ENCODE measurements at places on chromosomes 6 and 20. TPM values are rescaled to one million over a fixed set of nuclear protein-coding genes. Genes with fewer than 3 reads are reported as not detected.

Gene LAMA4
- total RNA-seq, result 152 TPM

GRCh38 chr6:41008011-41008410, 31.0 kb downstream of the UNC5CL start:
- H3K27ac ChIP-seq, result no peak overlapping the region
- H3K4me1 ChIP-seq, result no peaks in the 10 kb centered on the region
- H3K4me3 ChIP-seq, result no peak overlapping the region
- H3K27me3 ChIP-seq, result peaks cover 10% of the 10 kb centered on the region
- H3K36me3 ChIP-seq, result no peaks in the 10 kb centered on the region
- DNase-seq, result no peak

DNA sequence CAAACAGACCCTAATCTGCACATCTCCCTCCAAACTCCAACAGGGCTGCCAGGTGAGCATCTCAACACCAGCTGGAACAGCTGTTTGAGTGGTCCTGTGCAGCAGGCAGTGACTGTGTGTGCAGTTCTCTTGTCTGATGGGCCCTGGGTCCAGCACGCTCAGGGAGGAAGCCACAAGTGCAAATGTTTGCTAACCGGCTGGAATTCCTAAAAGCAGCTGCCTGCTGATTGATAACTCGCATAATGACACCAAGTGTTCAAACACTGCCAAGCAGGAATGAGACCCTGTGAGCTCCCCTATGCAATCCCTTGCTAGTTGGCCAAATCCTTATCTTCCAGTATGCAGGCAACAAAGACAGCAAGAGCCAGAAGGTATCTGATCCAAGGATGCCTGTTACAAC, 650.6 kb downstream of the CBLN4 start:
- no peak for DNase-seq
- H3K27me3 ChIP-seq, result no peaks in the 10 kb centered on the region
- no peak overlapping the region for H3K27ac ChIP-seq

DNA sequence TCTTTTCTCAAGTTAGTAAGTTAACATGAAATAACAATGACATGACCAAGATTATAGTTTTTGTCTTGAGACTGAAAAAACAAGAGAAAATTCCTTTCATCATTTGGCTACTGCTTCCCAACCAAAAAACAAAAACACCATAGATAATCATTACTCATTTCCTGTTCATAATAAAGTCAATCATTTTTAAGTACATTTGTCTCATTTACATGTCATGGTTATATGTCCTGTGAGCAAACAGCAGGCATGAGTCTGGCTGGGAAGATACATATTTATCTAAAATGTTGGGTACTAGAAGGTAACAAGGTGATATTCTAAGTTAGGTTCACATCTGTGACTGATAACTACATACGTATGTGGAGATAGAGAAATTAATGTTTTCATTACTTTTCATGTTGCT, 180.5 kb downstream of the ISM1 start:
- no peaks in the 10 kb centered on the region for H3K27me3 ChIP-seq
- DNase-seq, result no peak
- H3K36me3 ChIP-seq, result no peaks in the 10 kb centered on the region
- H3K4me3 ChIP-seq, result no peak overlapping the region

DNA sequence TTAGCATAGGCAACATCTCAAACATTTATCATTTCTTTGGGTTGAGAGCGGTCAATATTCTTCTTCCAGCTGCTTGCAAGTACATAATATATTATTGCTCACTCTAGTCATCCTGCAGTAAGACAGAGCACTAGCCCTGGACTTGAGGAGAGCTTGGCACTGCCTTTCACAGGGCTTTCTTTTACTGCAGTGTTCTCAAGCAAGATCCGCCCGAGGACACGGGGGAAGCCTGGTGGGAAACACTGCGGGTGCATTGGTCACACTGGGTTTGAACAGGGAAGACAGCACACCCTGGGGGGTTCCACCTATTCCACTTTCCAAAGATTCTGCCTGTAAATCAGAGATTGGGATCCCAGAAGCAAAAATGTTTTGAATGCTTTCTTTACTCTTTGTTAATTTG, 48.2 kb upstream of the QKI start:
- H3K4me1 ChIP-seq, result peaks cover 5% of the 10 kb centered on the region
- H3K4me3 ChIP-seq, result no peak overlapping the region
- no peak overlapping the region for H3K27ac ChIP-seq

- no peak overlapping the region for H3K27ac ChIP-seq
- DNase-seq, result no peak
- no peaks in the 10 kb centered on the region for H3K36me3 ChIP-seq
- no peak overlapping the region for H3K4me3 ChIP-seq
Measured at GRCh38 chr6:93040375-93040774, 379.0 kb downstream of the EPHA7 start.

GRCh38 chr6:54274383-54274782, 33.9 kb upstream of the TINAG start:
- no peak for DNase-seq
- no peaks in the 10 kb centered on the region for H3K36me3 ChIP-seq
- no peak overlapping the region for H3K4me3 ChIP-seq
- no peaks in the 10 kb centered on the region for H3K27me3 ChIP-seq

- H3K4me3 ChIP-seq, result no peak overlapping the region
- no peaks in the 10 kb centered on the region for H3K36me3 ChIP-seq
- H3K4me1 ChIP-seq, result no peaks in the 10 kb centered on the region
- no peaks in the 10 kb centered on the region for H3K27me3 ChIP-seq
- DNase-seq, result no peak
- no peak overlapping the region for H3K27ac ChIP-seq
Measured at GRCh38 chr6:118320652-118321051, 227.4 kb upstream of the PLN start.

Gene CST4
- total RNA-seq, result not detected

DNA sequence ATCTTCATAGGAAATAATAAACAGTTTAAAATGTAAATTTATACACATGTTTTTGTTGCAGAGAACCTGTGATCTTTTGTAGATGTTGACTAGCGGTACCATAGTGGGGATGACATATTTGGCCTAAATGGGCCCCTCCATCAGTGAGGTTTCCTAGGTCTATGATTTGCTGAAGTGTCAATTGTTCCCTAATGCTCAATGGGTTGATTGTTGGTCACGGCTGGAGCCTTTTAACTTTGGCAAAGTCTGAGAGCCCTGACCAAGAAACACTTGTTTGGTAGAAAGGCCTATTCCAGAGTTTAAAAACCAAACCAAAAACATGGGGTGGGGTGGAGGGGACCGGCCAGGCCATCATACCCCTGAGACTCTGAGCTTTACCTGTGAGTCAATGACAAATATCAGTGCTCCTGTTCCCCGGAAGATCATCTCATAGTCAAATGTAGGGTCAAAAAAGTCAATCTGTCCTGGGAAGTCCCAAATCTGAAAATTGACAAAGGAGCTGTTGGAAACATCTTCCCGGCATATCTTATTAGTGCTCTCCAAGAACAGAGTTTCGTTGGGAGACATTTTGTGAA, 25.1 kb downstream of the RRAGD start:
- no peaks in the 10 kb centered on the region for H3K36me3 ChIP-seq
- H3K27me3 ChIP-seq, result no peaks in the 10 kb centered on the region
- H3K27ac ChIP-seq, result no peak overlapping the region
- no peak overlapping the region for H3K4me3 ChIP-seq
- no peaks in the 10 kb centered on the region for H3K4me1 ChIP-seq

DNA sequence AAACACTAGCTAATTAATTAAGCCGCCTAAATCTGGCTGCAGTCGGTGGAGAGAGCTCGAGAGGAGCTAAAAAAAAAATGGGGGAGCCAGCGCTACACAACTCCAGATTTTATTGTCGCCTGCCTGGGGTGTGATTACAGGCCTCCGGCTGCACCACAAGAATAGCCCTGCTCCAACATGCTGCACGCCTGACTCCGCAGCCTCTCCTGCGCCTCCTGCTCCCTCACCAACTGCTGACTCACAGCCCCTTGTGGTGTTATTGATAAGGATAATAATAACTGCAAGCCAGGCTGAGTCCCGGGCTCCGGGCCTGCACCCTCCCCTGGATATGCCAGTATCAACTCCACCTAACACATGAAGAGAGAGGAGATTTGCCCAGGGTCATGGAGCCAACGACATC, 16.8 kb downstream of the SIRPA start:
- no peak overlapping the region for H3K27ac ChIP-seq
- H3K4me3 ChIP-seq, result no peak overlapping the region
- DNase-seq, result no peak
- H3K4me1 ChIP-seq, result no peaks in the 10 kb centered on the region
- H3K36me3 ChIP-seq, result no peaks in the 10 kb centered on the region
- peaks cover 24% of the 10 kb centered on the region for H3K27me3 ChIP-seq

Gene FUT9
- not detected for total RNA-seq

- DNase-seq, result no peak
- no peaks in the 10 kb centered on the region for H3K27me3 ChIP-seq
- H3K4me3 ChIP-seq, result no peak overlapping the region
- H3K27ac ChIP-seq, result no peak overlapping the region
- H3K36me3 ChIP-seq, result peaks cover 60% of the 10 kb centered on the region
Measured at GRCh38 chr20:63617876-63618265, 9.0 kb downstream of the GMEB2 start.

DNA sequence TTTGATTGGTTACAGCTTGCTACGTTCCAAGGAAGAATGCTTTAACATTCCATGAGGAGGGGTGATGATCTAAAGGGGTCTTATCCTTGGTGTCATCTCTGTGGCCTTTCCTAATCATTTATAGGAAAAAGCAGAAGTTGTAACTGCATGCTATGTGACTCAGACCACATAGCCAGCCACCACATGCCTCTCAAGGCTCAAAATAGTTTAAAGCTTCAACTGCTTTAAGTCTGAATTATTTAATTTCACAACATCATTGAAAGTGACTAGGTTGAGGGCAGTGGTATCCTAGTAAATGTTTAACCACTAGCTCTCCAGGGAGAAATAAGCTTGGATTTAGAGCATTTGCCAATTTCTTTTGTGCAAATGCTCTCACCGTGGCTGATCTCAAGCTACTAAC, 29.7 kb downstream of the MC3R start:
- H3K27ac ChIP-seq, result no peak overlapping the region
- H3K36me3 ChIP-seq, result no peaks in the 10 kb centered on the region
- no peaks in the 10 kb centered on the region for H3K4me1 ChIP-seq
- no peak overlapping the region for H3K4me3 ChIP-seq

GRCh38 chr20:52269321-52269720, 77.7 kb upstream of the ZFP64 start:
- H3K4me1 ChIP-seq, result no peaks in the 10 kb centered on the region
- peaks cover 8% of the 10 kb centered on the region for H3K27me3 ChIP-seq
- no peak overlapping the region for H3K4me3 ChIP-seq
- no peak for DNase-seq
- H3K36me3 ChIP-seq, result no peaks in the 10 kb centered on the region

Gene ATXN1
- total RNA-seq, result 67.4 TPM

Gene HLA-DQB2
- total RNA-seq, result 31.3 TPM

Gene BIRC7
- 0.64 TPM for total RNA-seq

- H3K27ac ChIP-seq, result no peak overlapping the region
- DNase-seq, result no peak
- H3K4me1 ChIP-seq, result peaks cover 51% of the 10 kb centered on the region
- no peaks in the 10 kb centered on the region for H3K36me3 ChIP-seq
- H3K4me3 ChIP-seq, result no peak overlapping the region
Measured at GRCh38 chr6:38039502-38039901, 220.0 kb downstream of the ZFAND3 start.

DNA sequence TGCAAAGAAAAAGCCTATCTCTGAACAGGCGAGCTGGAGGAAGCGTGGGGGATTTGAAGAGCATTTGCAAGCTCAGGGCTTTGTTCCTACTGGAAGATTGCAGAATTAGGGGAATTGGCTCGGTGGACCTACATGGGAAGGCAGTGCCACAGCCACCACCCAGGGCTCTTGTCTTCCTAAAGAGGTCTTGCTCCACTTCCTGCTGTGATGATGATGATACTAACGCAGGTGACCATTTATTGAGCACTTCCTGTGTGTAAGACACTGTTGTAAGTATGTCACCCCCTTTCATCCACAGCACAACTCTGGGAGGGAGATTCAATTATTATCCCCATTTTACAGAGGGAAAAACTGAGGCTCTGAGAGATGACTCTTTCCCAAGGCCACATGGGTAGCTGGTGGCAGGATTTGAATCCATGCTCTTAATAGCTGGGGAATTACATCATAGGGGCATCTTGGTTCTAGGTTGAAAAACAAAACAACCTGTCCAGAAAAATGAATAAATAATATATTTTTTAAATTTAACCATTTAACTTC, 41.2 kb downstream of the BMP7 start:
- H3K36me3 ChIP-seq, result no peaks in the 10 kb centered on the region
- no peak overlapping the region for H3K27ac ChIP-seq
- H3K4me1 ChIP-seq, result no peaks in the 10 kb centered on the region
- peaks cover 13% of the 10 kb centered on the region for H3K27me3 ChIP-seq

DNA sequence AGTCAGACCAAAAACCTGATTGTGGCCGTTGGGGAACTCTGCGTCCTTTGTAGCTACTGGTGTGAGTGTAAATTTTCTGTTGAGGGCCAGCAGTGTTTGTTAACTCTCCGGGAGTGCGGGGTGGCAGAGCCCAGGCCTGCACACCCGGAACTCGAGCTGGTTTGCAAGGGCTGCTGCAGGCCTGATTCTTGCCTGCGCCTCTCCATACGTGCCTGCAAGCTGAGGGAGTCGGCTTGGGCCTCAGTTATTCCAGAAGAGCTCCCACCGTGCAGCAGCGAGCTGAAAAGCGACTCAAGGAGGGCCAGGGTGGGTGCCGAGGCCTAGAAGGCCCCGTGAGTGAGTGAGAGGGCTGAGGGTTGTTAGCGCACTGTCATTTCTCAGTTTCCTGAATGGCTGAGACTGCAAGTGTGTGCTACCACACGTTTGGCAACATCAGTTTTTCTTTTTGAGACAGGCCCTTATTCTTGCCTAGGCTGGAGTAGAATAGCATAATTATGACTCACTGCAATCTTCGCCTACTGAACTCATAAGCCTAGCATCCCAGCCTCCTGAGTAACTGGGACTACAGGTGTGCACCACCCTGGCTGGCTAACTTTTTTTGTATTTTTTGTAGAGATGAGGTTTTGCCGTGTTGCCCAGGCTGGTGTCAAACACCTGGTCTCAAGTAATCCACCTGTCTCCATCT, 33.9 kb upstream of the KIF13A start:
- no peak for DNase-seq
- no peak overlapping the region for H3K27ac ChIP-seq
- H3K4me1 ChIP-seq, result no peaks in the 10 kb centered on the region
- no peak overlapping the region for H3K4me3 ChIP-seq
- H3K27me3 ChIP-seq, result no peaks in the 10 kb centered on the region

Gene BTNL2
- total RNA-seq, result not detected

DNA sequence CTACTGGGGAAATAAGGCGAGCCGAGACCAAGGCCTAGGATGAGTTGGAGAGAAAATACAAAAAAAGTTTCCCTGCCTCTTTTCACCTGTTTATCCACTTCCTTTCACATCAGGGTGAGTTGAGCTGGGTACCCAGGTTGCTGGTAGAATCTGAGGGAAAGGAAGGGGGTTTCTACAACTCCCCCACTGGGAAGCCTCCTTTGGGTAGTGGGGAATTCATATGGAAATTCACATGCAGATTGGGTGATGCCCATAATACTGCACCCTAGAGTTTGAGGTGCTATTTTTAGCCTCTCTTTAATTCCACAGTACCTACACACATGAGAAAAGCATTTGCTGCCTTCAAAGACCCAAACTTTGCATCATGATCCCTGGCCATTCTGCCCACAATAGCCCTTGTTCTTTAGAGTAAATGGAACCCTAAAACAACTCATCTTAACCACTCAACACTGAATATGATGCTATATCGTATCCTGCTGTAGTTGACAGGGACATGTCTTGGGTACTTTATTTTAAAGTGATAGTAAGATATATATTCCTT, 2.7 kb downstream of the OSTM1 start:
- no peak for DNase-seq
- H3K27ac ChIP-seq, result no peak overlapping the region
- H3K4me3 ChIP-seq, result no peak overlapping the region
- peaks cover 23% of the 10 kb centered on the region for H3K4me1 ChIP-seq

Measured in left lung (tissue), 14 donors.